Right cardiac atrium (tissue), 5 donors: ENCODE measurements at places on chromosomes 5 and 9. TPM values are rescaled to one million over a fixed set of nuclear protein-coding genes. Genes with fewer than 3 reads are reported as not detected.

GRAMD2B gene
- 31.6 TPM for total RNA-seq

LTC4S gene
- 24.3 TPM for total RNA-seq

FOXD4L3 gene
- total RNA-seq, result 0.26 TPM

C9orf57 gene
- total RNA-seq, result not detected

TBC1D9B gene
- total RNA-seq, result 43.1 TPM

RGS7BP gene
- 8.1 TPM for total RNA-seq

CENPP gene
- total RNA-seq, result 2.8 TPM

MAP1B gene
- total RNA-seq, result 165 TPM

MCTP1 gene
- 4.7 TPM for total RNA-seq

RANBP3L gene
- total RNA-seq, result 0.58 TPM

FBXO10 gene
- 7.3 TPM for total RNA-seq

C1QTNF2 gene
- total RNA-seq, result 1.6 TPM

SHISAL2B gene
- total RNA-seq, result not detected

ITGA1 gene
- total RNA-seq, result 22.2 TPM

TAF1L gene
- not detected for total RNA-seq

SRA1 gene
- total RNA-seq, result 27.4 TPM

GFPT2 gene
- 5.8 TPM for total RNA-seq

FAF2 gene
- 18.3 TPM for total RNA-seq

PCDHB9 gene
- 2.4 TPM for total RNA-seq

SYK gene
- total RNA-seq, result 8.1 TPM

SLC36A2 gene
- total RNA-seq, result not detected
